ENCODE measurements at places on chromosomes 7 and 10.

- no peak for DNase-seq
- H3K27me3 ChIP-seq = peaks cover 4% of the 10 kb centered on the region
- H3K36me3 ChIP-seq = no peaks in the 10 kb centered on the region
- peaks cover 2% of the 10 kb centered on the region for H3K4me1 ChIP-seq
- H3K4me3 ChIP-seq = no peak overlapping the region
- H3K27ac ChIP-seq = no peak overlapping the region
Measured at GRCh38 chr7:7773334-7774309, 55.2 kb upstream of the RPA3 start.

- peaks cover 4% of the 10 kb centered on the region for H3K36me3 ChIP-seq
- H3K4me3 ChIP-seq = no peak overlapping the region
- no peak for DNase-seq
- peaks cover 14% of the 10 kb centered on the region for H3K27me3 ChIP-seq
- peaks cover 34% of the 10 kb centered on the region for H3K4me1 ChIP-seq
Measured at GRCh38 chr10:486206-486605, 203.3 kb downstream of the DIP2C start.

- no peaks in the 10 kb centered on the region for H3K36me3 ChIP-seq
- H3K4me1 ChIP-seq = no peaks in the 10 kb centered on the region
- H3K4me3 ChIP-seq = no peak overlapping the region
- peaks cover 2% of the 10 kb centered on the region for H3K27me3 ChIP-seq
- DNase-seq = no peak
Measured at GRCh38 chr7:1434165-1434718, 25.0 kb downstream of the MICALL2 start.

- no peak overlapping the region for H3K4me3 ChIP-seq
- no peak for DNase-seq
- H3K27ac ChIP-seq = no peak overlapping the region
Measured at GRCh38 chr7:50317221-50317678, 12.7 kb downstream of the IKZF1 start.

DNA sequence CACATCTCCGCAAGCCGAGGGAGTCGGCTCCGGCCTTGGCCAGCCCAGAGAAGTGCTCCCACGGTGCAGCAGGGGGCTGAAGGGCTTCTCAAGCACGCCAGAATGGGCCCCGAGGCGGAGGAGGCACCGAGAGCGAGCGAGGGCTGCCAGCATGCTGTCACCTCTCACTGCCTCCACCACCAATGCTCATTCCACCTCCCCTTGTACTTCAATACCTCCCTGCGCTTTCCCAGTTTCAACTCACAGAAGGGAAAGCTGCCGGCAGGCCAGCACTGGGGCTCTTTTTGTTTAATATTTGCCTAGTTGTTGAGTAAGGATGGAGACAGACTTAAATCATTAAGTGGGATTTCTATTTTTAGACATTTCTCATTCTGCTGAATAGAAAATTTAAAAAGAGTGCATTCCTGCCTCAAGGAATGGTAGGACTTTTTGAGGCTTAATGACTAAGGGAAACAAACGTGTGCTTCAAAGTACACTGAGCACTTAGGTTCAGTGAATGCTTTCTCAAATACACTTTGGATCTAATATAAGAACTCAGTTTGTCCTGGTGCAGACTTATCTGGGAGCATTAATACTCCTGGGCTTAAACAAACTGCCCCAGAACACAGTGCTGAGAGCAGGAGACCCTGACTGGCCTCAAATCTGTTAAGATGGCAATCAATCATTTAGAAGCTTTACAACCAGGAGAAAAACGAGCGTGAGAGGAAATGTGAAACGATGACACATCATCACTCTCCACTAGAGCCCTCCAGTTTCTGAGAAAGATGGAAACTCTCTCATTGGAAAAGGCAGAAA is 131.2 kb downstream of the RALA start:
- no peaks in the 10 kb centered on the region for H3K27me3 ChIP-seq
- H3K4me3 ChIP-seq = no peak overlapping the region
- H3K4me1 ChIP-seq = no peaks in the 10 kb centered on the region
- no peak for DNase-seq
- H3K36me3 ChIP-seq = peaks cover 19% of the 10 kb centered on the region

GRCh38 chr10:26857991-26858706 is 2.6 kb downstream of the ABI1 start:
- H3K36me3 ChIP-seq = peaks cover 3% of the 10 kb centered on the region
- no peak for DNase-seq
- no peak overlapping the region for H3K27ac ChIP-seq
- H3K4me3 ChIP-seq = peak overlapping the region; percentile 3
- H3K27me3 ChIP-seq = peaks cover 5% of the 10 kb centered on the region
- H3K4me1 ChIP-seq = peaks cover 33% of the 10 kb centered on the region

GRCh38 chr7:121079425-121080169 is 91.1 kb downstream of the CPED1 start:
- H3K4me1 ChIP-seq = no peaks in the 10 kb centered on the region
- no peaks in the 10 kb centered on the region for H3K36me3 ChIP-seq
- no peaks in the 10 kb centered on the region for H3K27me3 ChIP-seq
- H3K27ac ChIP-seq = no peak overlapping the region
- H3K4me3 ChIP-seq = no peak overlapping the region

- H3K27ac ChIP-seq = peak overlapping the region; percentile 18
- H3K4me1 ChIP-seq = peaks cover 14% of the 10 kb centered on the region
- DNase-seq = no peak
- peaks cover 7% of the 10 kb centered on the region for H3K36me3 ChIP-seq
- peaks cover 20% of the 10 kb centered on the region for H3K27me3 ChIP-seq
- H3K4me3 ChIP-seq = no peak overlapping the region
Measured at GRCh38 chr10:72083790-72084459, 4.4 kb downstream of the SPOCK2 start.

DNA sequence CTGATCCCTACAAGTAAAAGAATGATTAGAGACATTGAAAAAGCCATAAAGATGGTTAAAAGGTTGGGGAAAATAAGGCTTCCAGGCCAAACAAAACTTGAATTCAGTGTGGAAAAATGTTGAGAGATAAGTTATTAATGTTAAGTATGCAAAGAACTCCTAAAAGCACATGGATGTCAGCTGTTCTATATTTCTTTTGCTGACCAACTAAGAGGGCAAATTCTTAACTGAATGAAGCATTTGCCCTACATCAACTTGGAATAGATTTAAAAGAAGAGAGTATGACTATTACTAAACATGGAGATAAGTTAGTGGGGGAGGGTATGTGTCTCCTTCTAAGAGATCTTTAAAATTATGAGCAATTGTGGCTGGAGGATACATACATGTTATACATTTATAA is 124.8 kb downstream of the KIAA1217 start:
- H3K36me3 ChIP-seq = peaks cover 8% of the 10 kb centered on the region
- H3K27ac ChIP-seq = no peak overlapping the region
- no peak for DNase-seq
- H3K27me3 ChIP-seq = peaks cover 6% of the 10 kb centered on the region
- H3K4me3 ChIP-seq = no peak overlapping the region
- H3K4me1 ChIP-seq = peaks cover 17% of the 10 kb centered on the region

DNA sequence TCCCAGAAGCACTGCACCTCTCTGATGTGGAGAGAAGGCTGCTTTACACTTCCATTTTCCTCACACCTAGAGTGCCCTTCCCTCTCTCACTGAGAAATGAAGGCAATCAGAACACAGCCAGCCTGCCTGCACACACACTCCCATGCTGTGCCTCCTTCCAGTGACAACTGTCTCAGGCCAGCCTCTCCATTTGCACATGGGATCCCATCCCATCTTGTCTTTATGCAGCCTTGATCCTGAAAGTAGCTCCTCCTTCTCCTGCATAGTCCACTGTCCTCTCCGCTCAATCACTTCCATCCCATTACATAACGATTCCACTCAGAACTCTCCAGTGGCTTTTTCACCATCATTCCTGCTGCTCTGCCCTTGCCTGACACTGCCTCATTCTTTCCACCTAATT is 203.7 kb upstream of the STK17A start:
- no peak overlapping the region for H3K4me3 ChIP-seq
- no peaks in the 10 kb centered on the region for H3K36me3 ChIP-seq

- DNase-seq = no peak
- H3K4me1 ChIP-seq = peaks cover 17% of the 10 kb centered on the region
- no peak overlapping the region for H3K4me3 ChIP-seq
- H3K27me3 ChIP-seq = no peaks in the 10 kb centered on the region
Measured at GRCh38 chr7:134703782-134704181, 57.1 kb downstream of the BPGM start.

- DNase-seq = no peak
- no peak overlapping the region for H3K4me3 ChIP-seq
- peaks cover 26% of the 10 kb centered on the region for H3K4me1 ChIP-seq
- peaks cover 13% of the 10 kb centered on the region for H3K36me3 ChIP-seq
- no peak overlapping the region for H3K27ac ChIP-seq
Measured at GRCh38 chr10:33665501-33665900, 331.0 kb upstream of the NRP1 start.

GRCh38 chr7:8590791-8591190 is 157.4 kb downstream of the NXPH1 start:
- no peak for DNase-seq
- no peak overlapping the region for H3K27ac ChIP-seq

DNA sequence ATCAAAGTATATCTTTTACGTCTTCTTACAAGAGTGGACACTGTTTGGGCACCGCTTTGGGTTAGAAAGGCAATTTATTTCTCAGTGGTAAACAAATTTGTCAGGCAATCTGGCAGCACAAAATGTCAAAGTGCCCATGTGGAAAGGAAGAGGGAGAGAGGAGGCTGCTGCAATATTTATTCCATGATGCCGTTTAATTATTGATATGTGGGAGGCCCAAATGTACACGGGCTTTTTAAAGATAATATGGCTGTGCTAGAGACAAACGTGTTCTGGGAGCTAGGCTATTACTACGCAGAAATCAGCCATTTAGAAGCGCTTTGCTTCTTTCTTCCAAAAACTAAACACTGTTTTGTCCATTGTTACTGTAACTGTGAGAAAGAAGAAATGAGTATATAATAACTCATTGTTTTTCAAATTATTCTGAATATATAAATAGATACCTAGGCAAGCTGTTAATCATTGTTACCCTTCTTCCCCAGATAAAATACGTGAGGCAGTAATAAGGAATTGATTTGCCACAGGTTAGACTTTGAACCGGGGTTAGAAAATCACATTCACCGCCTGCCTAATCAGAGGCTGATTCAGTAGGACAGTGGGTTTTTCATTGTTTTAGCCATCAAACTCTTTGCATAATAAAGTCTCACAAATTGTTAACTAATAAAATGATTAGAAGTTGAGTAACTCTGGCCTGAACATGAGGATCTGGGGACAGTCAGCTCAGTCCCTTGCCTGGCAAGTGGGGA is 116.5 kb upstream of the FRMD4A start:
- peaks cover 5% of the 10 kb centered on the region for H3K27me3 ChIP-seq
- H3K4me3 ChIP-seq = no peak overlapping the region
- no peak for DNase-seq

GRCh38 chr10:113133497-113134115 is 183.6 kb downstream of the TCF7L2 start:
- peaks cover 52% of the 10 kb centered on the region for H3K4me1 ChIP-seq
- no peak for DNase-seq

GRCh38 chr7:83038787-83039186 is 123.9 kb downstream of the PCLO start:
- H3K36me3 ChIP-seq = no peaks in the 10 kb centered on the region
- H3K4me3 ChIP-seq = no peak overlapping the region
- H3K4me1 ChIP-seq = peaks cover 5% of the 10 kb centered on the region
- no peak for DNase-seq
- H3K27me3 ChIP-seq = no peaks in the 10 kb centered on the region

DNA sequence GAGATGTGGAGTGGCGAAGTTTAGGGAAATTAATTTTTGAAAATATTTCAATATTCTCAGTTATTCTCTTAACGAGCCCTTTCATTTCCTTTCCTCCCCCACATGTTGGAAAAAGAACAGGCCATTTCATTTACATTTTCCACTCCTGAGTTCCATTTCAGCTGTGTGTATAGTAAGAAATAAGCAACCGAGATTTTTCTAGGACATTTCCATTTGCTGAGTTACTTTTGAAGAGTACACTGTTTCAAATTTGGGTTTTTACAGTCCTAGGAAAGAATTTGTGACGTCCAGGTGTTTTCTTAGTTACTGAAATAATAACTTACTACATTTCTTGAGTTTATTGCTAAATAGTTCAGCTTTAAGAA is 1.2 kb downstream of the SEPTIN7 start:
- no peak for DNase-seq
- H3K4me3 ChIP-seq = peak overlapping the region; percentile 97
- H3K27ac ChIP-seq = peak overlapping the region; percentile 93

GRCh38 chr7:114048386-114049235 is 129.8 kb upstream of the PPP1R3A start:
- DNase-seq = no peak
- H3K36me3 ChIP-seq = no peaks in the 10 kb centered on the region
- H3K27me3 ChIP-seq = no peaks in the 10 kb centered on the region

- H3K4me1 ChIP-seq = no peaks in the 10 kb centered on the region
- no peak for DNase-seq
- H3K27ac ChIP-seq = no peak overlapping the region
- H3K27me3 ChIP-seq = peaks cover 7% of the 10 kb centered on the region
- H3K4me3 ChIP-seq = no peak overlapping the region
- H3K36me3 ChIP-seq = peaks cover 4% of the 10 kb centered on the region
Measured at GRCh38 chr10:131532745-131533341, 221.3 kb upstream of the TCERG1L start.

GRCh38 chr7:48088559-48089045 is 463 bp upstream of the UPP1 start:
- H3K27me3 ChIP-seq = peaks cover 2% of the 10 kb centered on the region
- H3K4me1 ChIP-seq = peaks cover 37% of the 10 kb centered on the region
- peaks cover 19% of the 10 kb centered on the region for H3K36me3 ChIP-seq
- peak overlapping the region; percentile 91 for H3K4me3 ChIP-seq

DNA sequence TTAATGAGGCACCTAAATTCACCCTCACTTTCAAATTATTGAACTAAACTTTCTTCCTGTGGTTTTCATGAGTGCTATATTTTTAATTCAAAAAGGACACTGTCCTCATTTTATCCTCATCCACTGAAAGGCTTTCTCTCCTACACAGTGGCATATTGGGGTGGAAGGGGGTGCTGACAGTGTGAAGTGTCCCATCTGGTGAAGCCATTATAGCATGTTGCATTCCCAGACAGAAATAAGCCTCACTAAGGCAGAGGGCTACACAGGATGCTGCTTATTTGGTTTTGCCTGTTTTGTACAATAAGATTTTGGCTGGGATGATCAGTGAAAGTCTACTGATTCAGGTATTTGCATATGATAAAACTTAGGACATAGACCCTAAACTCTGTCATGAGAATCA is 82.4 kb upstream of the INHBA start:
- no peak overlapping the region for H3K27ac ChIP-seq
- no peak for DNase-seq
- H3K27me3 ChIP-seq = no peaks in the 10 kb centered on the region
- H3K4me3 ChIP-seq = no peak overlapping the region
- no peaks in the 10 kb centered on the region for H3K36me3 ChIP-seq
- H3K4me1 ChIP-seq = no peaks in the 10 kb centered on the region

DNA sequence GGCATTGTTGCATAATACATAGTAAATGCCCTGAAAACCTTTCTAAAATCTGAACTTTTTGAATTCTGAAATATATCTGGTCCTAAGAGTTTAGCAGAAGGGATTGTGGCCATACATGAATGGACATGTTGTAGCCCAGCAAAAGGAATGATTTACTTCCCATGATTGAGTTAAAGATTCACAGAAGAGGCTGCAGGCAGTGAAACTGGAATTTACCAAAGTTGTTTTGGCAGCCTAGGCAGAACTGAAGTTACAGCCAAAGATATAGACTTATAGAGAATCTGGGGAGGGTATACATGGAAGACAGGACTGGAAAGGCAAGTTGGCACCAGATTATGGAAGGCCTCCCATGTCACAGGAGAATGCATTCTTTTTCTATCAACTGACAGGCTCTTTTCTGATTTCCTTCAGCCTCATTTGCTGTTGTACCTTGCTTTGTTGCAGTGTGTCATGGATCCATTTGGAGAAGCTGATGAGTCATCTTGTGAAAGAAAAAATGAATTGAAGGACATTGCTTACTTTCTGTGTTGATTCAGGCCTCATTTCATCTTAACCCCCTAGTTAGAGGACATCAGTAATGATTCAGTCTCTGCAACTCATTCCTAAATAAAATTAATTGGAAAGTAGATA is 356.2 kb upstream of the LRGUK start:
- DNase-seq = no peak
- peaks cover 7% of the 10 kb centered on the region for H3K4me1 ChIP-seq
- H3K27ac ChIP-seq = no peak overlapping the region
